NCI-H187 (cell line): ENCODE measurements at places on chromosomes 16 and 17.

GRCh38 chr17:14057591-14057990 is 11.7 kb upstream of the COX10 start:
- DNase-seq, result no peak

DNA sequence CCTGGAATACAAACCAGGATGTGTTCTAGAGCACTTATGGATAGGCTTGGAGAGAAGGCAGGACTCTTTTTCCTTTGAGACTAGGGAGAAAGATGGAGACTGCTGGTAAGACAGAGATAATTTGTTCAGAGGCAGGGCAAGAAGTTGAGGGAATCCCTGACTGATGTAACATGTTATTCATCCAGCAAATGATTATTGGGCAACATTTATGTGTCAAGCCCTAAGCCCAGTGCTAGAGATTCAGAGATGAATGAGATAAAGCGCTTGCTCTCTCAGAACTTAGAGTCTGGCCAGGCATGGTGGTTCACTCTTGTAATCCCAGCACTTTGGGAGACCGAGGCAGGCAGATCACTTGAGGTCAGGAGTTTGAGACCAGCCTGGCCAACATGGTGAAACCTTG is 47.8 kb upstream of the NUFIP2 start:
- no peak for DNase-seq

- no peak for DNase-seq
These were observed 68.3 kb downstream of the MAF start for GRCh38 chr16:79532273-79532672.

DNA sequence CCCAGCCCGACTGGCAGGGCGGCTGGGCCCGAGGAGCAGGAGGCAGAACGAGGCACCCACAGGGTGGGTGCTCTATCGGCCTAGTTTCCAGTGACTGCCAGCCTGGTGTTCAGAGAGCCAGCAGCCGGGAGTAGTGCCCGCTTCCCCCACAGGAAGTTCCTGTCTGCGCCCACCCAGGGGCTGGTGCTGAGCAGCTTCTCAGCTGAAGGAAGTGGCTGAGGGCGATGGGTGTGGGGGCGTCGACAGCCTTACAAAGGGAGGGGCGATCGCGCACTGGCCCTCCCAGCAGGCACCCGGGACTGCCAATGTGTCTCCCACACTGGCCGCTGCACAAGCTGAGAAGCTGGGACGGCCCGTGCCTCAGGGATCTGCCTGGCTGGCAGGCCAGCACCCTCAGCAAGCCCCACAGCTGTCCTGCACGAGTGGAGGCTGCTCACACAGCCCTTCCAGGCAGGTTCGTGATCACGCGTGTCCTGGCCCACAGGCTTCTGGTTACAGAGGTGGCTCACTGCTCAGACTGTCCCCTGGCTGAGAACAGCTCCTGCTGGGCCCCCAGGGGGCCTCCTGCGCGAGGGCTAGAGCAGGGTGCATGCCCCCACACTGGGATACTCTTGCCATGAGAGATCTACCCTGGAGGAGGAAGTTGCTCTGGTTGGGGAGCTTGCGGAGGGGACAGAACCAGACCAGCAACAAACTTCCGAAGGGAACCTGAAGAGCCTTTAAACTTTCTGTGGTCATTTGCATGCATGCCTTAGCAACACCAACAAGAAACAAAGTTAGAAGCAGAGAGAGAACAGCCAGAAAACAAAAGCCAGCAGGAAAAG is 2.5 kb downstream of the RNF166 start:
- no peak for DNase-seq

GRCh38 chr16:78399384-78399783 is 299.9 kb downstream of the WWOX start:
- DNase-seq, result no peak

- DNase-seq, result no peak
These were observed 19.7 kb downstream of the FOXL1 start for GRCh38 chr16:86597880-86598606.

- DNase-seq, result no peak
These were observed 429 bp downstream of the KIF1C start for GRCh38 chr17:4998027-4998731.

DNA sequence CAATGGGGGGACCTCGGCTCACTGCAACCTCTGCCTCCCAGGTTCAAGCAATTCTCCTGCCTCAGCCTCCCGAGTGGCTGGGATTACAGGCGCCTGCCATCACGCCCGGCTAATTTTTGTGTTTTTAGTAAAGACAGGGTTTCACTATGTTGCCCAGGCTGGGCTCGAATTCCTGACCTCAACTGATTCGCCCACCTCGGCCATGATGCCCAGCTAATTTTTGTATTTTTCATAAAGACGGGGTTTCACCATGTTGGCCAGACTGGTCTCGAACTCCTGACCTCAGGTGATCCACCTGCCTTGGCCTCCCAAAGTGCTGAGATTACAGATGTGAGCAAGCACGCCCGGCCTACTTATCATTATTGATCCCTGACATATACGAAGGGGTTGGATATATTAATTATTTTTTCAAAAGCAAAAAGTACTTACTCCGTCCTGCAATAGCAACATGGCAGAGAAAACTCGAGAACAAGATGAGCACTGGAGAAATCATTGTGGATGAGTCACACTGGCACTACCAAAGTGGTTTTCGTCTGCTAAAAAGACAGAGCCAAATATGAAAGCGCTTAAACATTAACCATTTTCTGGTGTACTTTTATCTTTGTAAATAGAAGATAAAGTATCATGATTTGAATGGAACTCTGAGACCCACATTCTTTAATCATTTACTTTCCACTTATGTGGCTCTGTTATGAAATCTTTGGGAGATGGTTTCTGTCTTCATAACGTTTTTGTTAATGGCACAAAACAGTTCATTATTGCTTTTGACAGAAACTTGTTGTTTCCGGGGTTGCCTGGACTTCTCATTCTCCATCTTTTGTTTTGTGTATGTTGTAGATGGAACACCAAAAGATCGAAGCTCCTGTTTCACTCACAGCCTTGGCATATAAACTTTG is at the start of gene APOH:
Gene APOH (minus strand): TSS at position 529 of the 896 bp plus-strand sequence. CDS start 36 bp downstream, at position 493.
- no peak for DNase-seq
